ENCODE measurements at places on chromosomes 16 and 17.

- no peak for DNase-seq
Observed at GRCh38 chr17:14672830-14673229, 371.9 kb downstream of the HS3ST3B1 start.

- no peak for DNase-seq
Observed at GRCh38 chr17:14513835-14514234, 213.0 kb downstream of the HS3ST3B1 start.

GRCh38 chr16:12356632-12357340 is 380.3 kb downstream of the SNX29 start:
- no peak for DNase-seq

GRCh38 chr17:47652570-47652969 is 2.9 kb downstream of the KPNB1 start:
- DNase-seq = no peak

DNA sequence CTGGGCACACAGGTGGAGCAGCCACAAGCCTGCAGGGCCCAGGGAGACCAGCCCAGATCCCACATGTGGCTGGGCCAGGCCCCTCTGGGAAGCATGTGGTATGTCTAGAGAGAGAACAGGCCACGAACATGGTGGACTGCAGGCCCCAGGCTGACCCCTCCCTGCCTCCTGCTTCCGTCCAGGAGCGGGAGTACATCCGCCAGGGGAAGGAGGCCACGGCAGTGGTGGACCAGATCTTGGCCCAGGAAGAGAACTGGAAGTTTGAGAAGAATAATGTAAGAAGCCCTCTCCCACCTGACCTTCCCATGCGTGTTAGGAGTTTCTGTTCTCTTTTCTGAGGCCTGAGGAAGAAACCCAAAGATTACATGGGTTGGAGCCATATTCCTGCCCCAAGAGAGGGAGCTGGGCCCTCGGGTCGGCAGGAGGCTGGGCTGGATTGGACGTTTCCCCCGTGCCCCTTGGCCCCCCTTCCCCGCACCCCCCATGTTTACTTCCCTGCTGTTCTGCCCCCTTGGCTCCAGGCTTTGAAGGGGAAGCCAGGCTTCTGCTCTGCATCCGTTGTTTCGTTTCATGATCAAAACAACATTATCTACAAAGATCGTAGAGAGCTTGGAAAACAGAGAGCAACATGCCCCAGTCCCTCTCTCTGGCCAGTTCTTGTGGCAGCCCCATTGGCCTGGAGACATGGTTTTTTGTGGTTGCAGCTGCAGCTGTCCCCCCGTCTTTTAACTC is 5.7 kb upstream of the TCAP start:
- DNase-seq = no peak

DNA sequence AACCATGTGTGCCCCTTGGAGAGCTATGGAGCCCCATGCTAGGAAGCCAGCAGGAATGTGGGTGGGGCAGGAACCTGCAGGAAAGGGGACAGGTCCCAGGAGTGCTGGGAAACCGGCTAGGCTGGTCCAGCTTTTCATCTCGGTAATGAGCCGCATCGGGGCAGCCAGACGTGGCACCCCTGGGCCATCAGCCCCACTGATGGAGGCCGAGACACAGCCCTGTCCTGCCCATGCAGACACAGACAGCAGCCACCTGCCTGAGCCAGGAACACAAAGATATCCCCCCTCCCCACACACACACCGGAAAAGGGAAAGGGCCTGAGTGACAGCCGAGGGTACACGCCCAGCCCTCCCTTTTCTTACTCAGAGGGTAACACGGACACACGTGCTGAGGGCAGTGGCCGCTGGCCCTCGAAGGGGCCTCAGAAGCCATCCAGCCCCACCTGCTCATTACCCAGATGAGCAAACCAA is 18.1 kb downstream of the PPL start:
- no peak for DNase-seq

DNA sequence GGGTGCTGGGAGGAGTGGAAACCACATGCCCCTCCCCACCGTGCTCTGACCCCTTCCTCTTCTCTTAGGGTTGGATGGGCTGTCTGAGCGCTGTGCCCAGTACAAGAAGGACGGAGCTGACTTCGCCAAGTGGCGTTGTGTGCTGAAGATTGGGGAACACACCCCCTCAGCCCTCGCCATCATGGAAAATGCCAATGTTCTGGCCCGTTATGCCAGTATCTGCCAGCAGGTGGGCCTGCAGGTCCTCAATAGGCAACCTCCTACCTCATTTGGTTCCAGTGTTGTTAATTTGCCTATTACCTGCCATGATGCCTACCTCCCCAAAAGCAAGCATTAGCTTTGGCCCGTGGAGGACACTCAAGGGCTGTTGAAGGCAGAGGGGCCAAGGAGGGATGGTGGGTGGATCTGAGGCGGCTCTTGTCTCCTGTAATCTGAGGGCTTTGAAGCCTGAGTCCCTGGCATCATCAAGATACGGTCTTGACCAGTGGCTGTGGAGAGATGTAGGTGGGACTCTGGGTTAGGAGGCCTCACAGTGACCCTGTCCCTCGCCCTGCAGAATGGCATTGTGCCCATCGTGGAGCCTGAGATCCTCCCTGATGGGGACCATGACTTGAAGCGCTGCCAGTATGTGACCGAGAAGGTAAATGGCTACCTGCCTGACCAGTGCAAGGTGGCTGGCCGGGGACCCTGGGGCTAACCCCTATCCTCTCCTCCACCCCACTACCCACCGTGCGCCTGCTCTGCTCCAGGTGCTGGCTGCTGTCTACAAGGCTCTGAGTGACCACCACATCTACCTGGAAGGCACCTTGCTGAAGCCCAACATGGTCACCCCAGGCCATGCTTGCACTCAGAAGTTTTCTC is 3.4 kb downstream of the ALDOA start:
- no peak for DNase-seq

DNA sequence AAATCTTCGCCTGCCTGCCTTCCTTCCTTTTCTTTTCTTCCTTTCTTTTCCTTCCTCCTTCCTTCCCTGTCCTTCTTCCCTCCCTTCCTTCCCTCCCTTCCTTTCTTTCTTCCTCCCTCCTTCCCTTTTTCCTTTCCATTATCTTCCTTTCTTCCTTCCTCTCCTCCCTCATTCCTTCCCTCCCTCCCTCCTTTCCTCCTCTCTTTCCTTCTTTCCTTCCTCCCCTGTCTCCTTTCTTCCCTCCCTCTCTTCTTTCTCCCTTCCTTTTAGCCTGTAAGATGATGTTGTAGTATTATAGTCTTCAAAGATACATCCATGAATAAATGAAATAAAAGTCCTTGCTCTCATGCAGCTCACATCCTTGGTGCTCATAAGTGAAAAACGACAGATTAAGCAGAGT is 539.3 kb downstream of the RBFOX1 start:
- DNase-seq = no peak

GRCh38 chr17:61058066-61058465 is 341.6 kb upstream of the TBX2 start:
- no peak for DNase-seq

GRCh38 chr16:89375021-89375420 is 115.3 kb downstream of the ANKRD11 start:
- DNase-seq = peak; percentile 57

GRCh38 chr17:31674717-31675349 is 184.2 kb downstream of the COPRS start:
- no peak for DNase-seq

- DNase-seq = no peak
Observed at GRCh38 chr17:39062846-39063680, 88.4 kb downstream of the PLXDC1 start.

DNA sequence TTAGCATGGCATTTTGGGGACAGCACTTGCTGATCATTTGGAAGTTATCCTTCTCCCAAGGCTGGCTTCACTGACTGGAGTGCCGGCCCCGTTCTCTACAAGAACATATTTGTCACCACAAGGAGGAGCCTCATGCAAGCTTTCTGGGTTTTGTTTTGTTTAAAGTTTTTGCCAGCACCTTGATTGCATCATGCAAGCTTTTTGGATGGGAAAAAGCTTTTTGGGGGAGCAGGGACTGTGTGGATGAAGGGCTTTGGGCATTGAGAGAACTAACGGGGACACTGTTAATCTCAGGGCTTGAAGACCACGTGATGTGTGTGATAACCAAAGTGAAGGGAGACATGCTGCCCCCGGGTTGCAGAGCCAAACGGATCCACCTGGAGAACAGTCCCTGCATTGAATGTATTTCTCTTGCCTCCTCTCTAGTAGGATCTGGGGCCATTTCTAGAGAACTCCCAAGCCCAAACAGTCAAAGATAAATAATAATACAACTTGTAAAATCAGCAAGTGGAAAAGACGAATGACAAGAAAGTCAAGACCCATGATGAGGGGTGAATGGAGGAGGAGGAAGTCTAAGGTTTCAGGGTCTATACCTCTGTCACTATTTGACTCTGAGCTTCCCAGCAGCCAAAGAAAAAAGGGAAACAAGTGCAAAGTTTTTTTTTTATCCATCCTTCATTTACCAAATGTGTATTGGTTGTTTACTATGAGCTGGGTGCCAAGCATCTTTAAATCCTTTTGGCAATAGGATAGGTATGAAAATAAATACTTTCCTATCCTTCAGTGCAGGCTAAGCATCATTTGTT is 17.2 kb downstream of the TMEM114 start:
- peak; percentile 60 for DNase-seq

GRCh38 chr16:86858501-86858900 is 280.2 kb downstream of the FOXL1 start:
- no peak for DNase-seq

GRCh38 chr17:10155371-10156076 is 42.9 kb downstream of the GAS7 start:
- no peak for DNase-seq

GRCh38 chr16:86398201-86398600 is 112.1 kb upstream of the FOXF1 start:
- DNase-seq = no peak

DNA sequence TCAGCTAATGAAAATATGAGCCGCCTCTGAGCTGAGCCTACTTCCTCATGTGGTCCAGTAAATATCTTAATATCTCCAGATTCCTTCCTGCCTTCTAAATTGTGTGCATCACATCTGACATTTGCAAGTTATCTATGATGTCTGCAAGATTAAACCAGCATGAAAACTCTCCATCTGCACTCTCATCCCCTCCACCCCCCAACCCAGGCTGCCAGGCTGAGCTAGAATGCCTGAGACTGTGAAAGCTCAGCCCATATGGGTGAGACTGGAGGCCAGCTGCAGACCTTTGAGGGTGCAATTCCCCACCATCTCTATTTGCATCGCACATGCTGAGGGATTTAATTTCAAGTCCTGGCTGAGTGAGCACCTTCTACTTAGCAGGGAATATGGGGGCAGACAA is 82.8 kb downstream of the ASIC2 start:
- no peak for DNase-seq

DNA sequence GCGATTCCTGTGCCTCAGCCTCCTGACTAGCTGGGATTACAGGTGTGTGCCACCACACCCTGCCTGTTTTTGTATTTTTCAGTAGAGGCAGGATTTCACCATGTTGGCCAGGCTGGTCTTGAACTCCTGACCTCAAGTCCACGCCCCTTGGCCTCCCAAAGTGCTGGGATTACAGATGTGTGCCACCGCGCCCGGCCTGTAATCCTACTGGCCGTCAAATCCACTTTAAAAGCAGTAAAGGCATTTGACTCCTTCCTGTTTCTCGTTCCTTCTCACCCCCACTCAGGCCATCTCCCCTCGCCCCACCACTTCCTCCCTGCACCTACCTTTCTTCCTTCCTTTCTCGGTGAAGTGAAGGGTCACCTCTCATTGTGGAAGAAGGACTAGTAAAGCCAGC is 69.4 kb upstream of the CREBBP start:
- DNase-seq = no peak

- no peak for DNase-seq
Observed at GRCh38 chr16:77785373-77785764, 3.0 kb upstream of the VAT1L start.

DNA sequence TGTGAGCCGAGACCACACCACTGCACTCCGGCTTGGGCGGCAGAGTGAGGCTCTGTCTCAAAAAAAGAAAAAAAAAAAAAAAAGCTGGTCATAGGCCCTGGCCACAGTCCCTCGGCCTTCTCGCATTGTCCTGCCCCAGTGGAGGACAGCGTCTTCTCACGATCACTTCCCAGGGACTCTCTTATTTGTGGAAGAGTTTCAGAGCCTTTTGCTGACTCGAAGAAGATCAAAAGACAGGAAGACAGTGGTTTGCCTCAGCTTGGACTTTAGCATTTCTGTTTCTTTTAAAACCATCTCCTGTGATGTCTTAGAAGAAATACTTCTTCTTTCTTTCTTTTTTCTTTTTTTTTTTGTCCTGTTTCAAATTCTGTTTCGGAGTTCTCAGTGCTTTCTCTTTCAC is 210.0 kb downstream of the FTO start:
- no peak for DNase-seq

- DNase-seq = no peak
Observed at GRCh38 chr17:45410144-45411091, 22.3 kb downstream of the ARHGAP27 start.

DNA sequence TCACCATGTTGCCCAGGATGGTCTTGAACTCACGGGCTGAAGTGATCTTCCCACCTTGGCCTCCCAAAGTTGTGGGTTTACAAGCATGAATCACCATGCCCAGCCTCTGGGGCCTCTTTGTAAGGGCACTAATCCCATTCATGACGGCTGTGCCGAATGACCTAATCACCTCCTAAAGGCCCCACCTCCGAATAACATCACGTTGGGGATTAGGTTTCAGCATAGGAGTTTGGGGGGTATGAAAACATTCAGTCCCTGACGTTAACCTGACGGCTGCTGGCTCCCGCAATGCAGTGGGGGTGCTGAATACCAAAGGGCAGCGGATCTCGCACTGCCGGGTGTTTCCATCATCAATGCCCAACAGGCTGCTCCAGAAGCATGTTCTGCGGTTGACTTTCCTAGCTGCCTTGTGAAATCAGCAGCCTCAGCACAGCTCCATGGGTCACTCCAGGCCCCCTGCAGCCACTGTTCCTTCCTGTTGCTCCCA is 120.8 kb upstream of the SEC14L1 start:
- no peak for DNase-seq

- DNase-seq = no peak
Observed at GRCh38 chr16:50272687-50273381, 6.5 kb downstream of the ADCY7 start.

- DNase-seq = peak; percentile 74
Observed at GRCh38 chr16:28491230-28491969, 474 bp downstream of the CLN3 start.

GRCh38 chr16:79195938-79196337 is 404.6 kb downstream of the MAF start:
- DNase-seq = no peak

GRCh38 chr16:85250147-85250463 is 137.8 kb upstream of the CIBAR2 start:
- DNase-seq = no peak

DNA sequence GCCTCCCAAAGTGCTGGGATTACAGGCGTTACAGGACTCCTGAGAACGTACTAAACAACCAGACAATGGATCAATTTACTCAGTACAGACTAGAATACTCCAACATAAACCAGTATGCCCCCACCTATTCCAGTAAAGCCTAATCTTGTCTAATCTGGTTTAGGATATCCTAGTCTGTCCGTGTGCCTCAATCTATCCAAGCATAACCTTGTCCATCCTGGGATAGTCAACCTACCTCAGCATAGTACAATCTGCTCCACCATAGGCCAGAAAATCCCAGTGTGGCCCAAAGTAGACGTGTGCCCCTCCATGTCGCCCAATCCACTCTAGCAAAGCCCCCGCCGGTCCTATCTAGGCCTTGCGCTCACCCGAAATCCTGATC is 625 bp downstream of the DVL2 start:
- DNase-seq = no peak

All from retina (tissue), 1 donor.